ENCODE measurements at places on chromosomes 3 and 15. TPM values are rescaled to one million over a fixed set of nuclear protein-coding genes. Genes with fewer than 3 reads are reported as not detected.
A peak's percentile ranks its signal among the peaks of the same experiment; 100 is the strongest.

Gene ZCWPW2
- 0.20 TPM for total RNA-seq

DNA sequence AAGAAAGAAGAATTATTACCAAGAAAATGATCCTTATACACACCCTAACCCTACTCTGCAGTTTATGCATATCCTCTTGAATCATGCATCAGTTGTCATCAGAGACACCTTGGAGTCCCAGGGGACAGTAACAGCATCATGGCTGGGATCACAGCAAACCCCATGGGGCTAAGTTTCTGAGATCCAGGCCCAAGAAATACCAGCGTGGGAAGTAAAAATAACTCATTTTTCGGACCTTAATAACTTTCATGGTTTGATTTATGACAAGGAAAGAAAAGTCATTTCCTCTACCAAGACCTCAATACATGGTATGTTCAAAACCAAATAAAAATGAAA lies 38.8 kb upstream of the B3GNT5 start:
- DNase-seq: no peak

Gene STX19
- not detected for total RNA-seq

DNA sequence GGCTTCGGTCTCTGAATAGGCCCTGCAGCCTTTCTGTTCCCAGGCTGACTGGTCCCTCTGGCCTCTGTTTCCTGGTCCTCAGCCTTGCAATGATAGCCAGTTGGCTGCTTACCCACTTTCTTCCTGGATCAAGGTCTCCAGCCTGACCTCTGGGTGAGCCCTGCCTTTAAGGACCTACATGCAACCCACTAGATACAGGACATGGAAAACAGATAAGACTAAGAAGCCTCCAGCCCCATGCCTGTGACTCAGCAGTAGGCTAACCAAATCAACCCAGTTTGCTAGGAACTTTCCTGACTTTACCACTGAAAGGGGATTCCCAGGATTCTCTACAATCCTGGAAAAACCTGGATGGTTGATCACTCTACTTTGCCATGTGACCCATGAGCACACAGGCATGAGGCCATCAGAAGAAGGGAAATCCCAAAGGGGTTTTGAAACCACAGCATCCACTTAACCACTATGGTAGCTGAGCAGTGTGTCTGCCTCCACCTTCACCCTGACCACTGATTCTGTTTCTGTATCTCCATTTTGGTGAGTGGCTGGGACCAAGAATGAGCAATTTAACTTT lies 188.1 kb downstream of the CHST2 start:
- no peak for DNase-seq

DNA sequence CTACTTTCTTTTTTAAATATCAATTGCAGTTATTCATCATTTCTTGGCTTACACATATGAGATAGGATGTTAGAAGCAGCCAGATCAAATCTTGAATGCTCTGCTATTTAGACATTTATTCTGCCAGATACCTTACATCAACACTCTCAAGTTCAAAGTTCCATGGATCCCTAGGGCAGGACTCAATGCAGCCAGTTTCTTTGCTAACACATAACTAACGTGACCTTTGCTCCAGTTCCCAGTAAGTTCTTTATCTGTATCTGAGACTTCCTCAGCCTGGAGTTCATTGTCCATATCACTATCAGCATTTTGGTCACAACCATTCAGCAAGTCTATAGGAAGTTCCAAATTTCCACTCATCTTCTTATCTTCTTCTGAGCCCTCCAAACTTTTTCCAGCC lies 939.9 kb downstream of the VGLL3 start:
- no peak for DNase-seq

DNA sequence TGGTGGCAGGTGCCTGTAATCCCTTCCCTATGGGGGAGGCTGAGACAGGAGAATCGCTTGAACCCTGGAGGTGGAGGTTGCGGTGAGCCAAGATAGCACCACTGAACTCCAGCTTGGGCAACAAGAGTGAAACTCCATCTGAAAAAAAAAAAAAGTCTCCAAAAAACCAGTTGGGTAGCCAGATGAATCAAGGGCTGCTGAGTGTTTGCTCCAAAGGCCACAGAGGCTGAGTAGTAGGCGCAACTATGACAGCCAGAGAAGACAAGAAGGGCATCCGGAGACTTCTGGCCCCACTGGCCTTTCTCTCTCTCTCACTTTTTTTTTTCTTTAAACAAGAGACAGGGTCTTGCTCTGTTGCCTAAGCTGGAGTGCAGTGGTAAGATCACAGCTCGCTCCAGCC lies 131.8 kb downstream of the SMAD6 start:
- no peak for DNase-seq

Gene SLC9C1
- total RNA-seq: not detected

Gene EPHA6
- not detected for total RNA-seq

Gene RAB6B
- 0.24 TPM for total RNA-seq

DNA sequence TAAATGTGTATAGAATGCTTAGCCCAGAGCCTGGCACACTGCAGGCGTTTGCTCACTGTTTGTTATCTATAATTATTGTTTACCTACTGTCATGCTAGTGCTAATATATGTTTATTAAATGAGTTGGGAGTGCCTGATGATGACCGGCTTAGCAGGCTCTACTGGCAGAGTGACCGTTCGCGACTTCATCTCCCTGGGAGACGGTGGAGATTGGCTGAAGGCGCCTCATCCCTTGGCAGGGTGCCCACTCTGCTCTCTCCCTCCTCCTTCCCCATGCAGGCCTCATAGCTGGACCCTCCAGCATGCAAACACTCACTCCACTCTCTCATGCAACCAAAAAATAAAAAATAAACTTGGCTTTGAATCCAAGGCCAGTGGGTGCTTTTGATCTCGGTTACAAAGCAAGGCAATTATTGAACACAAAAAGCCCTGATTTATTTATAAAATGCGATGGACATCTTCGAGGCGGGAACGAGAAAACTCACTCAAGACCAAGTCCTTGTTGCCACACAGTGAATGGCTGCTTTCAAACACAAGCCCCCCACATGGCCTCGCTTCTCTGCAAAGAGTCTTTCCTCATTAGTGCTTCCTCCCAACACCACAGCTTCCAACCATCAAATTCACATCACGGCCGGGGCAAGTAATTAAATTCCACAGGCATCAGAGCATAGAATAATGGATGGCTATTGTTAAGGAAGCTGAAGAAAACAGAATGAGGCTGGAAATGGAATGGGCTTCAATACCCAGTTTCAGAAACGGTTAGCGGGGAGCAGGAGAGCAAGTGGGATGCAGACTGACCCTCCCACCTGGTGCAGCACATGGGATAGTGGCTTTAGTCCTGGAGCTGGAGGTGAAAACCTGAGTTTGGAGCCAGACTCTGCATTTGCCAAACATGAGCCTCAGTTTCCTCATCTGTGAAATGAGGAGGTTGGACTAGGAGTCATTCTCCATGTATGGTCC lies 135.7 kb upstream of the RAD18 start:
- DNase-seq: no peak

Gene DUT
- 397 TPM for total RNA-seq

Gene ADGRG7
- total RNA-seq: not detected

- DNase-seq: no peak
Observed at GRCh38 chr15:58981808-58982475, 5.5 kb upstream of the RNF111 start.

GRCh38 chr15:74482661-74483060 lies 21.7 kb upstream of the UBL7 start:
- no peak for DNase-seq

Gene KLF15
- 0.11 TPM for total RNA-seq

- no peak for DNase-seq
Observed at GRCh38 chr15:70483513-70483912, 279.8 kb downstream of the UACA start.

DNA sequence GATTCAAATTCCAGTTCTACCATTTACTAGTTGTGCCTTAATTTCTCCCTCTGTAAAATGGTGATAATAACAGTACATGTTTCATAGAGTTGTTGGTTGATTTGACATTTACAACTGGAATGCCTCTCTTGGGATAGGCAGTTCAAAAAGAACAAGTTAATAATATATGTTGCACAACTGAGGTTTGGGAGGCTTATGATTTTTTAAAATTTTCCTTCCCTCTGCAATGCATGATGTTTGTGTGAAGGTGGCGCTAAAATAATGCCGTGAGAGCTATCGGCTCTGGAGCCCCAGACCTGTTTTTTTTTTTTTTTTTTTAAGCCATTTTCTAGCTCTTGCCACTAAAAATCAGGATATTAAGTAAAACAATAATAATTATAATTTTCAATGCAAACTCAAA lies 18.6 kb downstream of the DNAJB11 start:
- DNase-seq: no peak

- no peak for DNase-seq
Observed at GRCh38 chr15:43828061-43828657, 1.4 kb downstream of the WDR76 start.

GRCh38 chr3:16058521-16058920 lies 116.0 kb upstream of the GALNT15 start:
- DNase-seq: no peak

- DNase-seq: no peak
Observed at GRCh38 chr3:167861649-167862048, 126.1 kb downstream of the SERPINI1 start.

- DNase-seq: no peak
Observed at GRCh38 chr3:46221938-46222337, 13.8 kb upstream of the CCR1 start.

Gene MYO1E
- total RNA-seq: 15.4 TPM

DNA sequence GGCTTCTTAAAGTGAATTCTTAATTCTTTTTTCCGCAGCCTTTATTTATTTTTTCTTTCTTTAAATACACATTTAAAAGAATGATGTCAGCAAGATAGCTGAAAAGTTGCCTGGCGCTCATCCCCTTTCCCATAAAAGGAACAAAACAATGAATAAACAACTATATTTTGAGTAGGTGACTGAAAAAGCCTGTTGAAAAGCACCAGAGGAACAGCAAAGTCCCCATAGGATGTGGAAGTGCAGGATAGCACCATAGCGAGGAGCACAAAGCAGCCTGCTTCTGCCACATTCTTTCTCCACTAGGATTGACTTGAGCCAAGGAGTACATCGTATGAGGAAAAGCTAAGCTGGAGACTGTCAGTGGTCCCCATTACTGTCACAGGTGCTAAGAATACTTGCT lies 754.9 kb downstream of the SQOR start:
- no peak for DNase-seq

Gene KNG1
- not detected for total RNA-seq

GRCh38 chr3:197549261-197549885 lies 6.4 kb downstream of the BDH1 start:
- no peak for DNase-seq

DNA sequence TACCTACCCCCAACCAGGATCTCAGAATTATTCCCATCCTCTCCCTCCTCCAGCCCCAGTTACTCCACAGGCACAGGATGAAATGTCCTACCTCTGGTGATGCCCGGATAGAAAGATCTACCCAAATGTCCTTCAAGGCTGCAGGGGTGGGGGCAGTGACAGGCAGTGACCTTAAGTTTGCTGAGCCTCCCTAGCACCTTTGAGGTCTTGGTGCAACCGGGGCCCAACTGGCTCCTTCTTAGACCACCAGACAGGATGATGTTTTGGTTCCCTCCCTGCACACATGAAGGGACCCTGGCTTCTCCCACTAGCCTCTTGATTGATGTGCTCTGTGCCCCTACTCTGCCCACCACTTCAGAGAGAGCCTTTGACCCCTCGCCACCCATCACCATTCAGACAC lies 36.4 kb downstream of the EXOG start:
- no peak for DNase-seq

GRCh38 chr15:48025118-48025517 lies 95.7 kb upstream of the SLC24A5 start:
- no peak for DNase-seq

- no peak for DNase-seq
Observed at GRCh38 chr3:179063945-179064560, 7.6 kb downstream of the ZMAT3 start.

Gene ZNF774
- 0.64 TPM for total RNA-seq

DNA sequence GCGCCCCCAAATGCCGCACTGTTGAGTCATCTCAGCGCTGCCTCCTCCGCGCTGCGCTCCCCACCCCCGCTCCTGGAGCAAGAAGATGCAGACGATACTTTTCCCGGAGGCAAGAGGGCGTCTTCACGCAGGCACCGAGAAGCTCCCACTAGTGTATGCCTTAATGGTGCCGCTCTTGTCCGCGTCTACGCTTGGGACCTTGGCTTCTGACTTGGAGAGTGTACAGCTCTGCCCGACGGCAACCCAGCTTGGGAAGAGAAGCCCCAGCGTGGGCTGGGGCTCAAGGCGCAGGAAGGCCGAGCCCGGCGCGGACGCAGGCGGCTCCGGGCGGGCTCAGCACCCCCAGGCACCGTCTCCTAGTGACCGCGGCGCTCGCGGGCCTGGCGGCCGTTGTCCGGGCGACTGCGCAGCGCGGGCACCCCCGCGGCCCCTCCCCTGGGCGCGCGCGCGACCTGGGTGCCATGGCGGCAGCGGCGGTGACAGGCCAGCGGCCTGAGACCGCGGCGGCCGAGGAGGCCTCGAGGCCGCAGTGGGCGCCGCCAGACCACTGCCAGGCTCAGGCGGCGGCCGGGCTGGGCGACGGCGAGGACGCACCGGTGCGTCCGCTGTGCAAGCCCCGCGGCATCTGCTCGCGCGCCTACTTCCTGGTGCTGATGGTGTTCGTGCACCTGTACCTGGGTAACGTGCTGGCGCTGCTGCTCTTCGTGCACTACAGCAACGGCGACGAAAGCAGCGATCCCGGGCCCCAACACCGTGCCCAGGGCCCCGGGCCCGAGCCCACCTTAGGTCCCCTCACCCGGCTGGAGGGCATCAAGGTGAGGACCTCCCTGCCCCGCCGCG lies at the start of gene P4HTM:
Gene P4HTM (plus strand): TSS at position 446 of the 840 bp plus-strand sequence. CDS start 16 bp downstream, at position 462.
- peak; percentile 62 for DNase-seq

Gene TLR9
- 0.16 TPM for total RNA-seq

Gene CLDN16
- not detected for total RNA-seq

DNA sequence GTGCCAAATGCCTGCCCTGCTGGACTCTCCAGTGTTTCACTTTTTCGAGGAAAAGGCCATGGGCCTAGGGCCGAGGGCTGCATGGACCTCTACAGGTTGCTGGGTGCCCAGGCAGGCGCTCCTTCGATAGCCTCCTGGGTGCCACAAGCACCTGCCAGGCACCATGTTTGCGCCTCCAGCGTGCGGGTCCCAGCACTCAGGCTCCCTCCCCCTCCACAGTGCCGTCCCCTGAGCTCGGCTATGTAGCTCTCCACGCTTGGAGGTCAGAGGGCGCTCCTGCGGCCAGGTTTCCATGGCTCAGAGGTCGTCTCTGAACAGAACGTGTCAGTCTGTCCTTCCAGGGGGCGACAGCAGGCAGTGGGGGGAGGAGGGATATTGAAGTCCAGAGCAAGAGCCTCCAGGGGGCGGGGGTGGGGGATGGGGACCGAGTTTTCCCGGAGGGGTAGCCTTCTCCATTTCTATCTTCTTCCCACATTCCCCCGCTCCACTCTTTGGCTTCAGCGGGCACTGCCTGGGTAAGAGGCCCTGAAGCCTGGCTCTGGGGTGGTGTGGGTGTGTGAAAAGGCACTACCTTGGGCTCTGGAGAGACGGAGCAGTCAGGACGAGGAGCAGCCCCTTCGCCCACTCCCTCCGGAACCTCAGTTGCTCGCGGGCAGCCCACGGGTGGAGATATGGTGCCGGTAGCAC lies 3.6 kb downstream of the ONECUT1 start:
- no peak for DNase-seq

DNA sequence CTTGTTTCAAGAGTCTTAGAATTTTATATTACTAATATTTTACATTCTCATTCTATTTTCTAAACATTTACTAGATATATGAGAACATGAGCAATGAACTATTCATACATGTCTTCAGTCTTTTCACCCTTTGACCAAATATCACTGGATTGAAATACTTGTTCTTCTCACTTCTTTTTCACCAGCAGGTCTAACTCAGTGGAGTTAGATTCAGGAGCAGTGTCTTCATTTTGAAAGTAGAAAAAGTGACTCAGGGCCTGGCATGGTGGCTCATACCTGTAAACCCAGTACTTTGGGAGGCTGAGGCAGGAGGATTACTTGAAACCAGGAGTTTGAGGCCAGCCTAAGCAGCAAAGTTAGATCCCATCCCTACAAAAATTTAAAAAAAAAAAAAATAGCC lies 70.8 kb downstream of the USP13 start:
- DNase-seq: no peak

All from CD8-positive, alpha-beta memory T cell (primary cell).